Stimulated activated CD8-positive, alpha-beta memory T cell treated with anti-CD3 and anti-CD28 coated beads, Interleukin-7, amount 100 ng/mL, for 24 hours (primary cell): ENCODE measurements at places on chromosomes 16 and 17.
A peak's percentile ranks its signal among the peaks of the same experiment; 100 is the strongest.

DNA sequence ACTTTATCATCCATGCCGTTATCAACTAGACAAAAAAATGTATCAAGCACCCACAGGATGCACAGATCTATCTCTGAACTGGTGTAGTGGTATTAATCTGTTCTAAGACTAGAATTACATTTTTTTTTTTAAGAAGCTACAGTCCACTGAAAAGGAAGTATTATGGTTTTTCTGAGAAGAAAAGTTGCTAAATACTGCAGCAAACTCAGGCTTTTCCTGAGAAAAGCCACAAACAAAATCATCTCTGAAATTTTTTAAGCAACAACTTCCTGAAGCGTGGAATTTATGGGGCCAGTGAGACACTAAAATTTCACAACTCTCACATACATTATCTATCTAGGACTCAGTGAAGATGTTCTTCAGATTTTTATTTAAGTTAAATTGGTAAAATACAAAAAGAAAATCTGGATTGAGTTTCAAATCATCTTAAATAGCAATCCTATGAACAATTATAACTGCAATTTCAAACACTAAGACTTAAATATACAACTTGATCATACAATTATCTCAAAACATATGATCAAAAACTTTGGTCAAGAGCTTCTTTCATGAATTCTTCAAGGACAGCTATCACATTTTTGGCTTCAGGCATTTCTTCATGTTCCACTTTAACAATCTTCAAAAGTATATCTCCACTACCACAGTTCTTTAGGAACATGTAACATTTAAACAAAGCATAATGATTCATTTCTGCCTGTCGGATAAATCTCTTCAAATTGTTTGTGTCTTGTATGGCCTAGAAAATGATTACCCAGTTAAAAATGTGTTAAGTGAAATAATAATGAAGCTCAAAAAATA lies 10.5 kb downstream of the C17orf75 start:
- DNase-seq = no peak

DNA sequence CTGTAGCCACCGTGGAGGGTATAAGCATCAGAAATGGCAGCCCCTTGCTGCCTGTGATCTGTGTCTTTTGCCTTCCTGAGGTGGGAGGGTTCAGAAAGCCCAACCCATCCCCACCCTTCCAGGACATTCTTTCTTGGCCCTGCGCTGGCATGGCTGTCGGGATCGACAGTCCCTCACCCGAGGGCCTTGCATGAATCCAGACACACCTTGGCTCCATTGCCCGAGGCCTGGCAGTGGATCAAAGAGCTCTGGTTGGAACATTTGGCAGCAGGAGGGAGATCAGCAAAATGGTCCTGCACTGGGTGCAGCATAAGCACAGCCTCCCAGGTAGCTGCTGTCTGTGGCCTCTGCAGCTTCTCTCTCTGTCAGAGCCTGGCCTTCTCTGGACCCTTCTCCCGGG lies 246.6 kb upstream of the MAF start:
- no peak for DNase-seq

DNA sequence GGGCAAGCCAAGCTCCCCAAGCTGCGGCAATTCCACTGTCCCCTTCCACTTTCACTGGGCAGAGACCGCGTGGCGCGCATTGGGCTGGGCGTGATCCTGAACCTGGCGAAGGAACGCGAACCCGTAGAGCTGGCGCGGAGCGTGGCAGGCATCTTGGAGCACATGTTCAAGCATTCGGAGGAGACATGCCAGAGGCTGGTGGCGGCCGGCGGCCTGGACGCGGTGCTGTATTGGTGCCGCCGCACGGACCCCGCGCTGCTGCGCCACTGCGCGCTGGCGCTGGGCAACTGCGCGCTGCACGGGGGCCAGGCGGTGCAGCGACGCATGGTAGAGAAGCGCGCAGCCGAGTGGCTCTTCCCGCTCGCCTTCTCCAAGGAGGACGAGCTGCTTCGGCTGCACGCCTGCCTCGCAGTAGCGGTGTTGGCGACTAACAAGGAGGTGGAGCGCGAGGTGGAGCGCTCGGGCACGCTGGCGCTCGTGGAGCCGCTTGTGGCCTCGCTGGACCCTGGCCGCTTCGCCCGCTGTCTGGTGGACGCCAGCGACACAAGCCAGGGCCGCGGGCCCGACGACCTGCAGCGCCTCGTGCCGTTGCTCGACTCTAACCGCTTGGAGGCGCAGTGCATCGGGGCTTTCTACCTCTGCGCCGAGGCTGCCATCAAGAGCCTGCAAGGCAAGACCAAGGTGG lies 9.8 kb downstream of the SARM1 start:
- no peak for DNase-seq

DNA sequence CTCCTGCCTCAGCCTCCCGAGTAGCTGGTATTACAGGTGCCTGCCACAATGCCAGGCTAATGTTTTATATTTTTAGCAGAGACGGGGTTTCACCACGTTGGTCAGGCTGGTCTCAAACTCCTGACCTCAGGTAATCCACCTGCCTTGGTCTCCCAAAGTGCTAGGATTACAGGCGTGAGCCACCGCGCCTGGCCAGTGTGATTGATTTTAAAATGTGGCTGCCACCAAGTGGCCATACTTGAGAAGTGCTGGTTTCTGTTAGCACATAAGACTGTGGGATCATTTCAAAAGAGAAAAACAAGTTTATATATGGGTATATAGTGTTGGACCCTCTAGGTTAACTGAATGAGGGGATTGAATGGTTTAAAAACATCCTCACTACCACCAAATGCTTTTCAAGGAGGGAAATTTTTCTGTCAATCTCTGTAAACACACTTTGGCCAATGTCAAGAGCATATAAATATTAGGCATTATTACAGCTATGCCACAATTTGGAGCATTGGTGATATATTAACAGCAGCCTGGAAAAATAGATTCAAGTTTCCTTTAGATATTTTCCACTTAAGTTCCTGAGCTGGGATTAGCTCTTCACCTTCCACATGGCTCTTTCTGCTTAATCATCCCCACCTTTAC lies 13.5 kb upstream of the DHRS13 start:
- DNase-seq = no peak

GRCh38 chr16:10994571-10994970 lies 50.2 kb downstream of the CLEC16A start:
- DNase-seq = no peak

DNA sequence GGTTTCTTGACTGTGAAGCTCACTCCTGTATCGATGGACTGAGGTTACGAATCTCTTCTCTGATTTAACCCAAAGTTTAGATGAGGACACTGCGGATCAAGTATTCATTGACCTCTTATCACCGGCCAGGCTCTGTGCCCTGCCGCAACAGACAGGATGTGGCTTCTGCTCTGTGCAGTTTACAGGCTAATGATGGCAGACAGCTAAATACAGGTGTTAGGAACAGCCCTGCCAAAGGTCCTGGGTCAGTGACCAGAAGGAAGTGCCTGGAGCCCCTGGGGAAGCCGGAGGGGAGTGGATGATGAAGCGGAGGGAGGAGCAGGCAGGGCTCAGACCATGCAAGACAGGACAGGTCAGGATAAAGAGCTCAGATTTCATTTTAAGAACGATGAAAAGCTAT lies 44.4 kb downstream of the HAPSTR1 start:
- no peak for DNase-seq

DNA sequence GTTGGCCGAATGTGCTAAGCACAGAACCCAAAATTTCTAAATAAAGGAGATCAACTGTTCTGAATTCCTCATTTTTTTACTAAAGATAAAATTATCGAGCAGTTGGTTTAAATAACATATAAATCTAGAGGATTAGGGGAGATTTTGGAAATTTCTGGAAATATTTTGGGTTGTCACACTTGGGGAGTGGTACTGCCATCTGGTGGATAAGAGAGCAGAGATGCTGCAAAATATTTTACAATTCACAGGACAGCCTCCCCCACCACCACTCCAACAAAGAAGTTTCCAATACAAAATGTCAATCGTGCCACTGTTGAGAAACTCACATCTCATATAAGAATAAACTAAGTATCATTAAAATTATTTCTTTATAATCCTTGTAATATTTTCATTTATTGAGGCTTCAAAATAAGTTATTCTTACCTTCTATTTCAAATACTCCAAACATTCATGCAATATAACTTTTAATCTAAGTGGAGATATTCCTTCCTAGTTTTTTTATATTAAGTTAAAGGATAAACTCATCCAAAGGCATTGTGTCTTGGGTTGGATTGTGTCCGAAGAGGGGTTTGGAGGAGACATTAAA lies 17.0 kb upstream of the ABCA8 start:
- DNase-seq = no peak

- no peak for DNase-seq
These were observed 10.4 kb downstream of the SLC25A10 start for GRCh38 chr17:81722184-81723120.

DNA sequence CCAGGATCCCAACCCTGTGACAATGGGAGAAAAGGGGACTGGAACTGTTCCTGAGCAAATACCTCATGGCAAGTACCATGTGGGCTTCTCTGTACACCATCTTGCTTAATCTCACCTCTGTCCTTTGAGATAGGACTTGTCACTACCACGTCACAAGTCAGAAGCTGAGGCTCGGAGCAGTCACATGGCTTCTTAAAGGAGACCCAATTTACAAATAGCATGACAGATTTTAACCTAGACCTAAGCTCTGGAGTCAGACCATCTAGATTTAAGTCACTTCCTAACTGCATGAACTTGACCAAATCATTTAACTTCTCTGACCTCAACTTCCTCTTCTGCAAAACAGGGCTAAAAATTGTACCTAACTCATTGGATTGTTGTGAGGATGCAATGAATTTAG lies 36.0 kb upstream of the CCL1 start:
- DNase-seq = no peak

- no peak for DNase-seq
These were observed 43.1 kb upstream of the CBLN1 start for GRCh38 chr16:49324703-49325102.

DNA sequence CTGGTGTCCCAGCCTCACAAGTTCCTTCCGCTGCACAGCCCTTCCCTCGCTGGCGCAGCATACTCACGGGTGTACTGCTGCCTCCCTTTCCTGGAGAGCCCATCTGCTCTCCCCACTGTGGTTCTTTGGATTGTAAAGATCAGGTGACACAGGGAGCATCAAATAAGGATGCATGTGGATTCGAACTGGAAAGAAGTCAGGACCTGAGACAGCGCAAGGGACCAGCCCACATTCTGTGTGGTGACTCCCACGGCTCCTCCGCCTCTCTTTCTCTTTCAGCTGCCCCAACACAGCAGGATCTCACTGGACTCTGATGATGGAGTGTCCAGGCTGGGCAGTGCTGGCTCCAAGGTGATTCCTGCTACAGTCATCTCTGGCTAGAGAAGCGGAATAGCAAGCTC lies 8.1 kb downstream of the LDAF1 start:
- no peak for DNase-seq

DNA sequence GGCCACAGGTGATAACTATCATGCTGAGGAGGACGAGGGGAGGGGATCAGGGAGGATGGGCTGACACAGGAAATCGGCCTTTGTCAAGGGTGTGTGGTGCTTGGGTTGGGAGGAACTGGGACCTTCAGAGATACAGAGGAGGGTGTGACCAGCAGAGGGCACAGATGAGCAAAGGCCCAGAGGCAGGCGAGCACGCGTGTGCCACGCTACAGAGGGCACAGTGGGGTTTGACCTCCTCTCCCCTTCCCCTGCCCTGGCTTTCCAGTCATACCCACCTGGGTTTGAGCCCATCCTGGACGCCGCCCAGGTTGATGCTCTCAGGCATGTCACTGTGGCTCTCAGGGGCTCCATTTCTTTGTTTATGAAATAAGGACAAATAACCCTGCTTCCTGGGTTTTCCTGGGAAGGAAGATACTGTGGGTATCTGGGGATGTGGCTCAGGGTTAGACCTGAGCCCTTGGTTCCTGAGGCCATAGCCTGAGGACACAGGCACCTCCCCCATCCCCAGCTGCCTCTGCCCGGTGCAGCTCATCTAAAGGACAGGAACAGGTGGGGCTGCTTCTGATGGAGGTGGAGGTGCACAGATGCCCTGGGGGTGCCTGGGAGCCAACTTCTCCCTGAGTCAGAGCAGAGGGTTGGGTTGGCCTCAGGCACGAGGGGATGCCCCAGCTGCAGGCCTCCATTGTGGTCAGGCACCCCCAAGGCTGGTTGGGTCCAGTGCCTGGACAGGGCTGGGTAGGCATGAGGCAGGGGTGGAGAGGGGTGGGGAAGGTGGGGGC lies 51.8 kb downstream of the BEAN1 start:
- peak; percentile 67 for DNase-seq

GRCh38 chr17:16158714-16159113 lies 56.6 kb downstream of the NCOR1 start:
- no peak for DNase-seq

- no peak for DNase-seq
These were observed 32.5 kb downstream of the AKAP10 start for GRCh38 chr17:19945009-19945626.

DNA sequence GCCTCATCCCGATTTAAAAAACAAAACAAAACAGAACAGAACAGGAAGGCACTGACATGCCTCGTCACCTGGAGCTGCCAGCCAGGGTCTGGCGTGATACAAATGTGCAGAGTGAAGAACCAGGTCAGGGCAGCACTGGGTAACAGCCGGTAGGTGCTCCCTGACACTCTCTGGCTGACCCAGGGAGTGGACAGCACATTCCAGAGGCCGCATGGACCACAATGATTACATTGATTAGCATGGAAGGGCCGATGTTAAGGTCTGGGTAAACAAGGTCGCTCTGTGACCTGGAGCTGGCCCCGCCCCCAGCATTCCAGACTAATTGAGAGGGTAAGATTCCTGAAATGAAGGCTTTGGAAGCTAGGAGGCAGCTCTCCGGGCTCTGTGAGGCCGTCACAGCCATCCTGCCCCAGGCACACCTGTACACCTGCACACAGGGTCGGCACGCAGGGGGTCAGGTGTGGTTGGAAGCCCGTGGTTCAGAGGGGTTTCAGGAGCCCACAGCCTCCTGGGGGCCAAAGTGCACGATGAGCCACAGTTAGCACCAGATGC lies 21.4 kb downstream of the PIEZO1 start:
- no peak for DNase-seq

GRCh38 chr17:17667947-17668346 lies 13.3 kb upstream of the RAI1 start:
- no peak for DNase-seq

DNA sequence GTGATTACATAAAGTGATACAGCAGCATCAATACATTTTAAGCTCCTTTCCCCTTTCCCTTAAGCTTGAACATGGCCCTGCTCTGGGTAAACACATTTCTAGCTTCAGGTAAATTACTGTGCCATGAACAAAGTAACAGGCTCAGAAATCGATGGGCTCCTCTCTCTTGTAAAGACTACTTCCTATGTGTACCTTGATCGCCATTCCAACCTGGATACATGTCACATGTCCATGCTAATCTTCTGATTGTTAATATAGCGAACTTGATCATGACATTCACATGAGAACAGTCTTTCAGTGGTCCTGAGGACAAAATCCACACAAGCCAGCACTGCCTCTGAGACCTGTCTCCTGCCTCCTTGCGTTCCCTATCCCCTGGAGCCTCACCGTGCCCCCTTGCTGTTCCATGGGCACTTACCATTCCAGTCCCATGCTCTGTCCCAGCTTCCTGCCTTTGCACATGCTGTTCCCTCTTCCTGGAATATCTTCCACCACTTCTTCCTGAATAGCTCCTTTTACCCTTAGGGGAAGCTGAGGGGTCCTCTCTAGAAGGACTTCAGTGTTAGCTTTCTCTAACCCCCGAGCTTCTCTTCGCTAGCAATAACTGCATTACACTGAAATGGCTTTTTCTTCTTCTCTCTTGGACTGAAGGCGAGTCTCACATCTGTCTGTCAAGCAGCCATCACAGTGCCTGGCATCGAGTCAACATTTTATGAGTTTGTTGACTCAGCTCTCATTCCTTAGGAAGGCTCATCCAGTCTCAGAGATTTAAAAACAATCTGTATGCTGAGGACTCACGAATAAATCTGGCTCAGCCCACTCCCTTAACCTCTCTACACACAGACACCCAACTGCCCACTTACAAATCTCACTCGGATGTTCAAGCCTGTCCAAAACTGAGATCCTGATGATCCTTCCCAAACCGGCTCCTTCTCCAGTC lies 93.3 kb downstream of the ASIC2 start:
- no peak for DNase-seq
